ENCODE measurements at places on chromosomes 5 and 9. TPM values are rescaled to one million over a fixed set of nuclear protein-coding genes. Genes with fewer than 3 reads are reported as not detected.

Gene CAMK2A
- not detected for total RNA-seq

Gene ENC1
- 11.9 TPM for total RNA-seq

Gene WDR31
- total RNA-seq: 4.9 TPM

GRCh38 chr5:10724781-10725507 lies 36.1 kb downstream of the DAP start:
- no peak for DNase-seq

Gene PCDHGA8
- total RNA-seq: 0.87 TPM

Gene PCDHA9
- 0.22 TPM for total RNA-seq

Measured in mesenteric fat pad (tissue), 1 donor.